ENCODE measurements at places on chromosomes 6 and 20. TPM values are rescaled to one million over a fixed set of nuclear protein-coding genes. Genes with fewer than 3 reads are reported as not detected.

IDH3B gene
- polyA plus RNA-seq = 56.2 TPM

KHDC3L gene
- polyA plus RNA-seq = not detected

BRPF3 gene
- polyA plus RNA-seq = 7.5 TPM

MLIP gene
- 4.1 TPM for polyA plus RNA-seq

HSPA12B gene
- 0.76 TPM for polyA plus RNA-seq

PHACTR2 gene
- 14.9 TPM for polyA plus RNA-seq

POU5F1 gene
- polyA plus RNA-seq = not detected

DCBLD1 gene
- 4.3 TPM for polyA plus RNA-seq

SMLR1 gene
- 20.8 TPM for polyA plus RNA-seq

CENPW gene
- polyA plus RNA-seq = 2.7 TPM

BPI gene
- polyA plus RNA-seq = 0.37 TPM

OVOL2 gene
- polyA plus RNA-seq = 0.13 TPM

TBX18 gene
- not detected for polyA plus RNA-seq

TRIM10 gene
- 0.72 TPM for polyA plus RNA-seq

TXLNB gene
- 0.15 TPM for polyA plus RNA-seq

CRISP3 gene
- not detected for polyA plus RNA-seq

TNFAIP3 gene
- 7.9 TPM for polyA plus RNA-seq

SLC22A23 gene
- polyA plus RNA-seq = 4.9 TPM

C6orf136 gene
- polyA plus RNA-seq = 10.8 TPM

CFAP61 gene
- not detected for polyA plus RNA-seq

C20orf141 gene
- not detected for polyA plus RNA-seq

CCR6 gene
- not detected for polyA plus RNA-seq

CST8 gene
- polyA plus RNA-seq = not detected

CST1 gene
- polyA plus RNA-seq = not detected

TAGAP gene
- 0.65 TPM for polyA plus RNA-seq

EYS gene
- 0.63 TPM for polyA plus RNA-seq

TFAP2C gene
- not detected for polyA plus RNA-seq

C6orf132 gene
- 0.24 TPM for polyA plus RNA-seq

MC3R gene
- not detected for polyA plus RNA-seq

VWA7 gene
- 0.81 TPM for polyA plus RNA-seq

CDKAL1 gene
- polyA plus RNA-seq = 3.5 TPM

PRSS35 gene
- polyA plus RNA-seq = 0.16 TPM

MAPK13 gene
- polyA plus RNA-seq = 3.2 TPM

PRICKLE4 gene
- 0.98 TPM for polyA plus RNA-seq

DNAH8 gene
- polyA plus RNA-seq = not detected

PTCHD4 gene
- polyA plus RNA-seq = 0.07 TPM

RALGAPA2 gene
- polyA plus RNA-seq = 29.9 TPM

KCNB1 gene
- 2.5 TPM for polyA plus RNA-seq

PPIL6 gene
- 0.33 TPM for polyA plus RNA-seq

EPHA7 gene
- not detected for polyA plus RNA-seq

MEI4 gene
- polyA plus RNA-seq = 0.42 TPM

DUSP15 gene
- polyA plus RNA-seq = 0.35 TPM

SULF2 gene
- polyA plus RNA-seq = 8.1 TPM

CEBPB gene
- 19.7 TPM for polyA plus RNA-seq

BAK1 gene
- 2.4 TPM for polyA plus RNA-seq

CTAGE9 gene
- not detected for polyA plus RNA-seq

GPR6 gene
- polyA plus RNA-seq = not detected

All from liver (tissue), 10 donors.